ENCODE measurements at places on chromosomes 11 and 22.
A peak's percentile ranks its signal among the peaks of the same experiment; 100 is the strongest.

DNA sequence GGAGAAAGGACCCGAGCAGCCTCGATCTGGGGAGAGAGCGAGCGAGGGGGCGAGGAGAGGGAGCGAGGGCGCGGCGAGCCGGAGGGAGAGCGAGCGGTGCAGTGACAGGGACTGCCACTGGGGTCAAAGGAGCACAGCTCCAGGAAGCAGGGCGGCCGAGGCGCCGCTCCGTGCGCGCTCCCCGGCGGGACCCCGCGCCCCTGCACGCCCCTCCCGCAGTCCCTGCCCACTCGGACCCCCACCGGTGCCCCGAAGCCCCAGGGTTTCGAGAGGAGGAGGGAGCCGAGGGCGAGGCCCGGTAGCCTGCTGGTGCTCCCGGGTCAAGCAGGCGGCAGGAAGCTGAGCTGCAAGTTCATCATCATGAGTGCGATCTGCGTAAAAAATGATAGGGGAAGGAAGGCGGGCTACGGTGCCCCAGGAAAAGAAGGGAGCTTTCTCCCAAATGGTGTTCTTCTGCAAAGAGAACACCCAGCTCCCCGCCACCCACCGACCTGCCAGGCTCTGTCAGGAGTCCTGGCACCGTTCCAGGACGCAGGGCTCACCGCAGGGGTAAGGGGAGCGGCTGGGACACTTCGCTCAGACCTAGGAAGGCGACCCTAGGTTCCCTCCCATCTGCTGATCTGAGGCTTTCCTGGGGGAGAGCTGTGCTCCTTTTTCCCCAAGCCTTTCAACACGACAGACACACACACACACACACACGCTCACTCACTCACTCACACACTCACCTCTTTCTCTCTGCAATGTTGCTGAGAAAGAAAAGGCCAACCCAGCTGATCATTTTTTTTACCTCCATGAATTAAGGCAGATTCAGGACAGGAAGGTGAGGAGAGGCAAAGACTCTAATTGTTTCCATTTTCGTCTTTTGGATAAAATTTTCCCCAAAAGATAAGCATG lies at the start of gene MPPED2:
Gene MPPED2 (minus strand): TSS at position 103 of the 894 bp plus-strand sequence. CDS start 5,980 bp downstream, outside the sequence.
- DNase-seq = peak; percentile 63

- no peak for DNase-seq
Observed at GRCh38 chr22:50399751-50400331, 56.7 kb downstream of the PPP6R2 start.

DNA sequence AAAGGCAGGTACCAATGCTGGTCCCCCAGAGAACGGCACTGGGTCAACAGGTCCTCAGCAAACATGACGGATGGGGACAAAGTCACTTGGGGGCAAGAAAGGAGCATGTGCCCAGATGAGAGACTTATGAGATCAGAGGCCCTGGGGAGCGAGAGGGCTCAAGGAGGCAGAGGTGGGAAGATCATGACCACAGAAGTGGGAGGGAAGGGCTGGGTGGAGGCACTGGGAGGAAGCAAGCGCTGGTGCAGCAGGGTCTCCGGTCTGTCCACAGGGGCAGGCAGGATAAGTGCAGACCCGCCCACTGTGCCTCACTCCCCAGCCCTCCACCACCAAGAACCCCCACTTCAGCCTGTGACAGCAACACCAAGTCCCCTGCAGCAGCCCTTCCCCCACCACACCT lies 10.9 kb downstream of the ELFN2 start:
- no peak for DNase-seq

GRCh38 chr11:70566768-70567530 lies 168.6 kb downstream of the CTTN start:
- no peak for DNase-seq

GRCh38 chr11:44338698-44339529 lies 29.0 kb upstream of the ALX4 start:
- no peak for DNase-seq

GRCh38 chr22:47443836-47444745 lies 681.6 kb downstream of the TBC1D22A start:
- no peak for DNase-seq
